Fibroblast of skin of left quadriceps (primary cell): ENCODE measurements at places on chromosomes 2 and 18.

GRCh38 chr2:238239543-238239862 lies 335 bp downstream of the HES6 start:
- DNase-seq: no peak

- DNase-seq: no peak
Measured at GRCh38 chr2:48356701-48357325, 173.1 kb upstream of the STON1 start.

- DNase-seq: no peak
Measured at GRCh38 chr2:177625744-177626650, 233.4 kb downstream of the AGPS start.

- no peak for DNase-seq
Measured at GRCh38 chr2:53519918-53520841, 247.4 kb upstream of the CHAC2 start.

- no peak for DNase-seq
Measured at GRCh38 chr18:36501100-36501499, 203.6 kb downstream of the FHOD3 start.

DNA sequence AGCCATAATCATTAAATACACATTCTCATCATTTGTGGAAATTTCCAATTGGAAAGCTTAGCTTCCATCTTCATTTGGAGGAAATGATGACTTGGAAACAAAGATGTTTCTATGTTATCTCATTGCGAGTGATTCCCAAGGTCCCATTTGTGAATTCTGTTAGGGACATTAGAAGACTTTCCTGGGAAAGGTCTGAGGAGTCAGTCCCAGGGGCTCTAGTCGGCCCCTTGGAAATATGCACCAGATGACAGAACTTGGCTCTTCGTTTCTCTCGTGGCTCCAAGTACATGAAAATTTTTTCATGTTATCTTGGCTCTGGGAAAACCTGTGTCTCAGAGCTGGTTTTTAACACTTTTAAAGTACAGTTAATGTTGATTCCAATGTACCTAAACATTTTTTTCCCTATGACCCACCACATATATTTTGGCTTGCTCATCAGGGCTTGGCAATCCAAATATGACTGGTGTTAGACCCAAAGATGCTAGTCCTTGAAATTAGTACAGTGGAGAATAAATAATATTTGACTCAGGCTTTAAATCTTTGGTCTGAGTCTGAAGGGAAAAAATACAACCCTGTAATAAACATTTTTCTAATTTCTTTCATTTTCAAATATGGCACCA lies 15.4 kb upstream of the CAVIN2 start:
- no peak for DNase-seq

GRCh38 chr2:213455316-213456008 lies 171.2 kb downstream of the SPAG16 start:
- no peak for DNase-seq

GRCh38 chr2:213034585-213034984 lies 116.8 kb downstream of the IKZF2 start:
- no peak for DNase-seq

GRCh38 chr2:236659758-236660150 lies 90.1 kb downstream of the ACKR3 start:
- DNase-seq: no peak

DNA sequence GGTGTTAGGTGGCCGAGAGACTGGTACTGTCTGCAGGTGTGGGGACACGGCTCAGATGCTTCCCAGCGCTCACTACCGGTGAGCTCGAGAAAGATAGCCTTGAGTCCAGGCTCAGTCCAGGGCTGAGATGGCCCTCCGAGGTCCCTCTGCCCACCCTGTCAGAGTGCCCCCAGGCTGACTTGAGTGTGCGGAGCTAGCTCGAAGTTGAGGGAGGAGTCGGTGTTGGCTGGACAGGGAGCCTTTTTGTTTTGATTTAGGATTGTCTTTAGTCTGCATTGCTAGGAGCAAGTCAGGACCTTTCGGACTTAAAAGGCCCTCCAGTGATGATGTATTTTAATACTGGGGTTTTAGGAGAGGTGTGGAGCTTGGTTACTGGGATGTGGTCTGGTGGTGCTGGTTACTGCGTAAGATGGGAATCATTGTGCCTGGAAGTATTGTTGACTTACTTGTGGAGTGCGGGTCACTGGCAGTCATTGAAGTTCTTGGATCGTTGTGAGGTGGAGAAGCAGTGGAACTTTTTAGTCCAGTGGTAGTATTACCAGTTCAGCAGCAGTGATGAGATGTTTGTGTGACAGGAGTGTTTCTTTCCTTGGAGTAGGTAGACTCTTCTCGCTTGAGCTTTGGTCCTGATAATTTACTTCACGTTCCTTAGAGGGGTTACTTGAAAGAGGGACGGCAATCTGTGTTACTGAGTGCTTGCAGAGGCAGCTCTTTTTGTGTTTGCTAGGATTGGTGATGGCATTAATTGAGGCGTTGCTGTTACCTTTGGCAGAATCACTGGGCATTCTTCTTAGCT lies 633 bp downstream of the KIAA1328 start:
- DNase-seq: no peak

DNA sequence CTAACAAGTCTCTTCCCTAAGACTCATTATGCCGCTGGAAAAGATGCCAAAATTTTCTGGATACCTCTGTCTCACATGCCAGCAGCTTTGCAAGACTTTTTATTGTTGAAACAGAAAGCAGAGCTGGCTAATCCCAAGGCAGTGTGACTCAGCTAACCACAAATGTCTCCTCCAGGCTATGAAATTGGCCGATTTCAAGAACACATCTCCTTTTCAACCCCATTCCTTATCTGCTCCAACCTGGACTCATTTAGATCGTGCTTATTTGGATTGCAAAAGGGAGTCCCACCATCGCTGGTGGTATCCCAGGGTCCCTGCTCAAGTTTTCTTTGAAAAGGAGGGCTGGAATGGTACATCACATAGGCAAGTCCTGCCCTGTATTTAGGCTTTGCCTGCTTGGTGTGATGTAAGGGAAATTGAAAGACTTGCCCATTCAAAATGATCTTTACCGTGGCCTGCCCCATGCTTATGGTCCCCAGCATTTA lies 26.3 kb downstream of the DHRS9 start:
- peak; percentile 63 for DNase-seq

DNA sequence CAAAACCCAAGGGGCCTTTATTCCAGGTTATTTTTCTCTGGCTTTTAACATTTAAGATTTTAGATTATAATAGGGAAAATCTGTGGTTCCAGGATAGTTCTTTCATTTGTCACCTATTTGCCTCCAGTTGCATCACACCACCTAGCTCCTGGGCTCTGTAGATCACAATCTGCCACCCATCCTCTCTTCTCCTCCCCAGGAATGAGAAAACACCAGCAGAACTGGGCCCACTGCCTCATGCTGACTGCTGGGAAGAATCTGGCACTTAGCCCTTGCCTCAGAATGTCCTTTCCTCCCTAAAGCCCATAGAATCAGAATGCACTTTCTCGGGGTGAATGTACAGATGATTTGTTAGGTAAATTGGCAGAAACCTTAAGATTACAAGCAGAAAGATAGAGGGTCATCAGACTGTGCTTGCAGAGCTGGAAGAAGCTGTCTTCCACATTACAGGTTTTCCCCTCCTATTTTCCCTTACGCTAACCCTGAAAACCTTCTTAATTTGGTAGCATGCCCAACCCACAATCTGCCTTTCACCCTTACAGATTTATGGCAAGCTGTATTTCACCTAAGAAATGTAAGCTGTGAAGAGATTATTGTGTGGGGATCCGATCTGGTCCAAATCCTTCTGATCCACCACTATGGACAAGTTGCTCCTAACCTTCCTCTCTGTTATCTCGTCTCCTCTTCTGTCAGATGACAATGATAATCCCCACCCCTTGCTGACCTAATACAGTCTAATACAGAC lies 72.6 kb downstream of the LRRC30 start:
- peak; percentile 9 for DNase-seq

GRCh38 chr2:234047361-234047760 lies 3.1 kb upstream of the SPP2 start:
- no peak for DNase-seq

- no peak for DNase-seq
Measured at GRCh38 chr2:130831356-130831755, 5.4 kb upstream of the ARHGEF4 start.

DNA sequence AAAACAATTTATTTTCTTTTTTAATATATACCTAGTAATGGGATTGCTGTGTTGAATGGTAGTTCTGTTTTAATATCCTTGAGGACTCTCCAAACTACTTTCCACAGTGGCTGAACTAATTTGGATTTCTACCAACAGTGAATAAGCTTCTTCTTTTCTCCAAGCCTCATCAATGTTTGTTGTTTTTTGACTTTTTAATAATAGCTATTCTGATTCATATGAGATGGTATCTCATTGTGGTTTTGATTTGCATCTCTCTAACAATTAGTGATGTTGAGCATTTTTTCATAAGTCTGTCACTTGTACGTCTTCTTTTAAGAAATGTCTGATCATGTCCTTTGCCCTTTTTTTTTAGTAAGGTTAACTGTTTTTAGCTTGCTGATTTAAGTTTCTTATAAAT lies 863.3 kb downstream of the CNTNAP5 start:
- no peak for DNase-seq

- DNase-seq: no peak
Measured at GRCh38 chr2:238502956-238503791, 76.4 kb downstream of the ASB1 start.

DNA sequence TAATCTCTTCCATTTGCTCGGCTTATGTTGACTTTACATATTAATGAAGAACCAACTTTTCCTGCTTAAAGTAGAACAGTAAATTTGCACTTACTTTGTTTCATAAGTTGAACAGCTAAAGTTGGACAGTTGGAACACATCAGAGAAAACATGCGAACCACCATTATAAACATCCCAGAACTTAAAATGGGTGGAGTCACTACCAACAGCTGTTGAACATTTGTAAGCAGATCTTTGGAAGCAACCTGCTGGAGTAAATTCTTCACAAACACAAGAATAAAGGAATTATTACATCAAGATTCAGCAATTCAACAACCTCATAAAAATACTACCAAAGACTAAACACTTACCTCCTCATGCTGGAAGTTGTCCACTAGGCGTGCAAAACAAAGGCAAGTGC lies 96.4 kb upstream of the DNER start:
- DNase-seq: no peak

DNA sequence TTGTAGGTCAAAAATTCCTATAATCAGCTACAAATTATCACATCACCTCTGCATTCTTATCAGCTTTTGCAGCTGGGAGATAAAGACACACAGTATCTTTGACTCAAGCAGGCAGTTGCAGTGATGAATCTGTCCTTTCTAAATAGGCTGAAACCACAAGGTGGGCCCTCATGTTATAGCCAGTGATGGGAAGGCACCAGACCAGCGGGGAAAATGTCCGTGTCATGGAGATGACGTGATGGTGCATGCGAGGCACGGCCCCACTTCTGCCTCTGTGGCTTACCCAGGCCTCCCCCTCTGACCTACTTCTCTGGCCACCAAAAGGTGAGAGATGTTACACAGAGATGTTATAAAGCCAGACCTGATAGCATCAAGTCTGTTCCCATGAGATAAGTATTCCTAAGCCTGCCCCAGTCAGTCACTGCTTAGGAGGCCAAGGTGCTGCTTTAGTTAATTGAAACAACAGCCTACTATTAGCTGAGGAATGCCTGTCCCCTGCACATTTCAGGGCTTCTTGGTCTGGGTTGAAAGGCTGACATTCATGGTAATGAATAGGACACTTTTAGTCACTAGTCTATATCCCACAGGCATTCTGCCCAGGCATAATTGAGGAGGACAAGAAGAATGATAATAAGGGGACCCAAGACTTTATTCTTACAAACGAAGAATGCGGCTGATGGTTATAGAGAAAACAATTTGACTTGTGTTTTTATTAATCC lies 327.9 kb downstream of the LPIN1 start:
- DNase-seq: no peak

DNA sequence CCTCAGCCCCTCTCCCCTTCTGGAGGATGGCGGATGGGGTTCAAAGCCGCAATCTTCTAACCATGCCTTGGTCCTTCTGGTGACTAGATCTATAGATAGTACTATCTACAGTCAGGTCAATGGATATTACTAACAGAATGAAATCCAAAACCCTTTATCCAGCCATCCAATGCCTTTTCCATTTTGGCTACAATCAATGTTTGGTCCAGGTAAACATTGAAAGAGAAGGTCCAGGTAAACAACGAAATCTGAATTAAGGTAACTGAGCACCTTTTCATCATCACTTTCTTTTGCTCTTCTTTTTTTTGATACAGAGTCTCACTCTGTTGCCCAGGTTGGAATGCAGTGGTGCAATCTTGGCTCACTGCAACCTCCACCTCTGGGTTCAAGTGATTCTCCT lies 9.7 kb downstream of the PPP4R3B start:
- no peak for DNase-seq

DNA sequence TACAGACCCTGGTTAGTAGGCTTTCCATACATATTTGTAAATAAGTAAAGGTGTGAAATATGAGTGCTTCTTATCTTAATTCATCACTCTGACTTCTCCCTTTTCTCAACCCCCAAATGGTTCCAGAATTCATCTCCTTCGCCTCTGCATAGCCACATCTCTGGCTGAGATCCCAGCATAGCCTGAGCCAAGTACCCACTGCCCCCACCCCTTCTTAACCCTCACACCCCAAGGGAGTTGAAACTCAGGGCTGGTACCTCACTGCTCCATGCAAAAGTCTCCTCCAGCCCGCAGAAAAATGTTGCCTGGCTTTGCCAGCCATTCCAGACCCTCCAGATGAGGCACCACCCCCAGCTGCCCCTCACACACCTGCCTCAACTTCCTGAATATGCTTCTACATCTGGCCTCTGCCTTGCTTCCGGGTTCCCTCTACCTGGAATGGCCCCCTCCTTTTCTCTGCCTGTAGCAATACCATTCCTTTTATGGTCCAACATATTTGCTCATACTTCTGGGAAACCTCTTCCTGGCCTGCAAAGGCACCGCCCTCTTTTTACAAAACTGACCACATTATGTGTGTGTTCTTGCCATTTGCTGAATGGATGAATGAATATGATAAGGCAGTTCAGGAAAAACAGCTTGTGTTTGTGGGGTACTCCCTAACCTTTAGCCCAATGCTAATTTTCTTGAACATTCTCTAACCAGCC lies 112.8 kb downstream of the CELF4 start:
- peak; percentile 8 for DNase-seq

- DNase-seq: no peak
Measured at GRCh38 chr2:127277028-127277427, 16.9 kb downstream of the ERCC3 start.

GRCh38 chr18:22066083-22066485 lies 103.3 kb upstream of the GATA6 start:
- no peak for DNase-seq

- DNase-seq: no peak
Measured at GRCh38 chr2:171919453-171919852, 2.8 kb upstream of the HAT1 start.

DNA sequence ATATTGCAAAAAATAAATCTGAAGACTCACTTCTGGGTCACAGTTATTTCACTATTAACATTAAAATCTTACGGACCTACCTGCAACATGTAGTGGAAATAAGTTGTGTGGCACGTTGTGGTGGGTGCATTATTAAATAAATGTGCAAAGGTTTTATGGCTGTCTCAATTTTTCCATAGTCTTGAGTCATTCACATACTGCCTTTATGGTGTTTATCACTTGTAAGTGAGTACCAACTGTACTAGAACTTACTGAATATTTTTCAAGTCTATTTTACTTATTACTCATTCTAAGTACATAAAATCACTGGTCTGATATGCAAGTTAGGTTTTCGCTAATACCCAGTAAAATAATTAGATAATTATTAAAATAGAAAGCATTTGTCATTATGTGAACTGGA lies 47.6 kb upstream of the SLC30A6 start:
- DNase-seq: no peak

GRCh38 chr2:40367032-40367431 lies 84.9 kb downstream of the SLC8A1 start:
- DNase-seq: no peak
